Stimulated activated CD4-positive, alpha-beta T cell treated with anti-CD3 and anti-CD28 coated beads, Interleukin-15, amount 100 ng/mL, for 48 hours (primary cell): ENCODE measurements at places on chromosomes 3 and 15.
A peak's percentile ranks its signal among the peaks of the same experiment; 100 is the strongest.

GRCh38 chr3:126713199-126713598, 9.2 kb downstream of the CHCHD6 start:
- DNase-seq, result no peak

- no peak for DNase-seq
Measured at GRCh38 chr3:194739498-194740284, 54.0 kb downstream of the FAM43A start.

GRCh38 chr3:34157491-34157890, 359.1 kb downstream of the PDCD6IP start:
- DNase-seq, result no peak

GRCh38 chr15:60582370-60583036, 103.6 kb upstream of the ICE2 start:
- no peak for DNase-seq

- DNase-seq, result no peak
Measured at GRCh38 chr15:41024131-41024530, 70.9 kb downstream of the CHAC1 start.

- no peak for DNase-seq
Measured at GRCh38 chr3:59772416-59773408, 722.9 kb upstream of the CFAP20DC start.

DNA sequence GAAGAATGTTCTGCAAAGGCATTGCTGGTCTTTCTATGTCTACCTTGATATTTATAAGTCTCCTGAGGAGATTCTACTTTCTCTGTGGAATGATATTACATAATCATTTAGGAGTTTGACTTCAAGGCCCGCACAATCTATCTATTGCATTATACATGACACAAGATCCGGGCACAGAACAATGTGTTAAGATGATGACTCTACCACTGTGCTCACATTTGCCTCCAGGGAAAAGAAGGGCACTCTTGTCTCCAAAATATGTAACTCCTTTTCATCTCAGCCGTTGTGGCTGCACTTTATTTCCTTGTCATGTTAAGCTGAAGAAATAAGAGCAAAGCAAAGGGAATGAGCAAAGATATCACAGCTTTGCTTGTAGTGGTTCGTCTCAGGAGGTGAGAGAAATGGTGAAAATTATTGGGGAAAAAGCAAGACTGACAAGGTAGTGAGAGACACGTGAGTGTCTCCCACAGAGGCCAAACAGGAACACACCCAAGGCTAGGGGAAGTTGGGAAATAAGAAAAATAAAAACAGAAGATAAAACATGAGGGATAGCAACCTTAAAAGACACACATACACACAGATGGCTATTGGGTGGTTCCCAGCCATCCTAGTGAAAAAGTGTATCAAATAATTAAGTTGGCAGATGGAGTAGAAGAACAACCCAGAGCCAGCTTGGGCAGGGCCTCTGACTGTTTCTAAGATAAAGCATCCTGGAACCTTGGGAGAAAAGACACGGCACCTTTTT, 184.3 kb downstream of the P3H2 start:
- no peak for DNase-seq

DNA sequence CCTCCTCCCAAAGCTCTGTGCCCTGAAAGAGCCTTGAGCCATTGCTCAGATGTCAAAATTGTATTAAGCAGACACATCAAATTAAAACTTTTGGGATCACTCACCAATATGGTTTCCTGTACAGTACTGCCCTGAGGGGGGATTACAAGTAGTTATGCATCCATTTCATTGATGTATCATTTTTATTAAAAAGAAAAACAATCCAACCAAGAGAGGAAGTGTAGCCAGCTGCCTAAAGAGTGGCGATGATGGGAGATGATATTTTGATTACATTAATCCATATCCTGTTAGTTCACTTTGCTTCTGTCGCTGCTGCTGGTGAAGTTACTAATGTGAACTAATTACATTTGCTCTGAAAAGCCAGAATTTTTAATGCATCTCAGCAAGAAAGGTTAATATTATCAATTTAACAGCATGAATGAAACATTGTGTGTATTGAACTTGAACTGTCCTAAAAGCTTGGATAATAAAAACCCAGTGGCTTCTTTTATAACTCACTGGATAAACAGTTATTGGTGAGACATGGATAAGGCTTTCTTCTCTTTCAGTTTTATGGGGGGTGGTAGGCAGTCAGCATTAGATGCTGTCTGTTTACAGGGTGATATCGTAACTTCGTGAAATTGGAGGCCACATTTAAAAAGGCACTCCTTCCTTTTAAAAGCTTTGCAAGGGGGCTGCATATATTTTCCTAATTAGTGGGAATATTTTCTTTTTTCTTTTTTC, 87.7 kb downstream of the IGF1R start:
- no peak for DNase-seq

GRCh38 chr3:126134219-126134975, 46.0 kb downstream of the ALDH1L1 start:
- peak; percentile 10 for DNase-seq

GRCh38 chr3:27900316-27900715, 178.2 kb upstream of the EOMES start:
- DNase-seq, result no peak

DNA sequence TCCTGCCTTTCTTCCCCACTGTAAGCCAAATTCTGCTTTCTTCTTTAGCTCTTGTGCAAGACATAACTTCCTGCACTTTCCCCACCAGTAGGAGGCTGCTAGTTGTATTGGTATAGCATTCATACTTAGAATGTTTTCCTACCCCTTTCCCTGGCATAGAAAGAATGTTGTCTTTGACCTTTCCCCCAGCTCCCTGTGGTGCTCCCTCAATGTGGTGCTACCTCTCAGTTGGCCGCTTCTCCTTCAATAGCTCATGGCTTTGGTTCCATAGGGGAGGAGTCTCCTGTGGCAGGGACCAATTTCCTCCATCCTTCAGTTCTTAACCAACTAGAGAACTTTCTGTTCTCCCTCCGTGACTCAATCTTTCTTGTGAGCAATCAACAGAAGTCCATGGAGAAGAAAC, 67.5 kb upstream of the AKAP13 start:
- no peak for DNase-seq

DNA sequence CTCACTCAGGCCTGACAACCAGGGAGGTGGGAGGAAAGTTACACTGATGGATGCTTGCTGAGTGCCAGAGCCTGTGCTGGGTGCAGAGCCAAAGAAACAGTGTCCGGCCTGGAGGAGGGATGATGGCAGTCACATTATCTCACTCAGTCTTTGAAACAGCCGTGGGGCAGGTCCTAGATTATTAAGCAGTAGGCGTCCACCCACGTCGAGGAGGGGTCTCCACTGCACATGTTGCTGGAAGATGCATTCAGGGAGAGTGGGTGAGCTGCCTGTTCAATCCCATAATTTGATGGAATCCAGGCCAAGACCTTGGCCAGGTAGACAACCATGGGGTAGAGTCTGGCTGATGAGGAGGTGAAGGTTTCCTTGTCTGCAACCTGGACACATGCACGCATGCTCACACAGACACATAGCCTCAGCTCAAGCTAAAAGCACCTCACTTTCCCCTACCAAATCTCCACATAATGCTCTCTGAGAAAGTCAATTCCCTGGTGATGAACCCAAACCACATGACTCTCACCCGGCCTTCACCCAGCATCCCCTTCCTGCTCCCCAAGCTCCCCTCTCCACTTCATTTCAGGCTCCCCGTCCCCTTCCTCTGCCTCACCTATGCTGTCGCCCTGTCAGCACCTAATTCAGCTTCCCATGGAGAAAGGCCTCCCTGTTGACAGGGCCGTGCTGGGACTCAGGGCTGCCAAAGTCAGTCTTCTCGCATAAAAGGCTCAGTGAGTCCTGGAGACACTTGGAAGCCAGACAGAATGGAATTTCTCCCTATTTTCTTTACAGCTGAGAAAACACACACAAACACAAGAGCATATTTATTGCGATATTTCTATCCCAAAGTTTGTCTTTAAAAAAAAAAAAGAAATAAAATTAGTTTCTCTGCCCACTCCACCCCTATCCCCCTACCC, 29.8 kb downstream of the ACAN start:
- no peak for DNase-seq

DNA sequence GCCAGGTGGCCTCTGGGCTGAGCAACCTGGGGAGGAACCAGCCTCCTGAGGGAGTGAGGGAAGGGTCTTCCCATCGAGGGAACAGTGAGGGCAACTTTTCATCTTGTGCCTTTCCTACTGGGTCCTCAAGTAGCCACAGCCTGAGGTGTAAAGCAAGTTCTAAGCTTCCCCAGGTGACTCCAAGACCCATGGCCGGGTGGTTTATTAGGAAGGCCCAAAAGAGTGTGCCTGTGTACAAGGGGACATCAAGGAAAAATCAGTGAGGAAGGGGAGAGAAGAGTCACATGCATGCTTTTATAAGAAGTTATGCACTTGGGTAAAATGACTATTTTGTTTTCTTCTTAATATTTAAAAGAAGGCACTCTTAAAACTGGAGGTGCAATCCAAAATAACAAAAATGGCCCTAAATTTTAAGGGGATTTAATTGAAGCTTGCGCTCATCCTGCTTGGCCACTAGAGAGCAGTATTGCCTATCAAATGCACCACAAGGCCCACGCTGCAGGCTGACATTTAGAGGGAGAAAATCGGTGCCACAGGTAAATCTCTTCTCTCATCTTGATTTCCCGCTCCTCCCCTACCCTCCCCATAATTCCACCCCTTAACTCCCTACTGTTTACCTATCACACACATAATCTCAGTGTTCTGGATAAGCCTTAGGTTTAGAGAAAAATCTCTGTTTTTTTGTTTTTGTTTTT, 6.7 kb downstream of the NANOGP8 start:
- peak; percentile 14 for DNase-seq

- DNase-seq, result no peak
Measured at GRCh38 chr15:91348752-91349500, 248.9 kb downstream of the SV2B start.

DNA sequence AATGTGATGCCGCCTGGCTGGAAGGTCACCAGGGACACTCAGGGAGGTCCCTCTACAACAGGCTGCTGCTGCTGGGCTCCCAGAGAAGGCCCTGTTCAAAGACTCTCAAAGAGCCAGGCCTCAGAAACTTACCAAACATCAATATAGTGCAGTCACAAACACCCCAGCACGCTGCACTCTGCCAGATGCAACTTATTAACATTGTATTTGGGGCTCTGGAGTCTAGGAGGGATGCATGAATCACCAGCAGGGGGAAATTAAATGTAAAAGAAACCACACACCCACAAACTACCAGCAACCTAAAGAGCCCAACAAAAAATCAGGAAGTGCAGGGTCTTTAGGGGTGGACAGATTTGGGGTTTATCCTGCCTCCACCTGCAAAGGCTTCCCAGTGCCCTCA, 74.6 kb upstream of the SPATA12 start:
- DNase-seq, result no peak

DNA sequence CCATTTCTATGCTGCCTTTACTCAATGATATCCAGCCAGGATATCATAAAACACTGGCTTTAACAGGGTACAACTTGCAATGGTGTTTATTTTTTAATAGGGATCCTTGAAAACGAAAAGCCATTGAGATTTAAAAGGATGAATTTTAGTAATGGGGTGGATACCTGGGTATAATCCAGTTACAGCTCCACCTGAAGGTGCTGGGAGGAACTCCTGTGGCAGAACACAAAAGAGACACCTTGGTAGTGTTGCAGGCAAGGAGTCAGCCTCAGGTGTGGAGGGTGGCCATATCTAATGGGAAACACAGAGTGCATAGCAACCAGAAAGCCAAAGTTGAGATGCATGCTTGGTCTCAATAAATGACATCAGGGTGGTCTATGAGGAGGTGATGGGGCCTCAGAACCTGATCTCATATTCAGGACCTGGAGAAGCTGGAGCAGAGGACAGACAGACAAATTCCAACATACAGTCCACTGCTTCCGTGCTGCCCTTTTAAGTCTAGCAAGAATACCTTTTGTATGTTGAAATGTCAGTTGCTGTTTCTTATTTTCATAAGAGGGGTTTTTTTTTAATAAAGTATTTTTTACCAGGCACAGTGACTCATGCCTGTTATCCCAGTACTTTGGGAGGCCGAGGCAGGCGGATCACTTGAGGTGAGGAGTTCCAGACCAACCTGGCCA, 12.0 kb upstream of the PAQR9 start:
- no peak for DNase-seq

- no peak for DNase-seq
Measured at GRCh38 chr3:184135911-184136260, 728 bp downstream of the EIF2B5 start.

DNA sequence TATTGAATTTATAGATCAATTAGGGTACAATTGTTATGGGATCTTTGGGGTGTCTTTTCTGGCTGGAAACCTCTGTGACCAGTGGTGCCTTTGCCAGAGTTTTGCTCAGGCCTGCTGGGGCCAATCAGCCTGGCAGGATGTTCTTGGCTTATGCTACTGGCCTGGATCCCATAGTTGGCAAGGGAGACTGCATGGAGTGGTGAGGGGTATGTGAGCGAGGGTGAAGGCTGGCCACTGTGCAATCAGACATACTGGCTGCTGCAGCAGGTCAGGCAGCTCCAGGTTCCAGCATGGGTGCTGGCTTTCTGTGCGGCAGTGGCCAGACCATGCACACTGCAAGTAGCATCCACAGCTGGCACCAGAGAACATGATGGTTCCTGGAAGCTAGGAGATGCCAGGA, 1053.2 kb upstream of the GBE1 start:
- DNase-seq, result no peak

- DNase-seq, result no peak
Measured at GRCh38 chr15:33310481-33311311, at the start of gene RYR3. Gene RYR3 (plus strand): TSS chr15:33310967. CDS start chr15:33311046, 79 bp downstream.

DNA sequence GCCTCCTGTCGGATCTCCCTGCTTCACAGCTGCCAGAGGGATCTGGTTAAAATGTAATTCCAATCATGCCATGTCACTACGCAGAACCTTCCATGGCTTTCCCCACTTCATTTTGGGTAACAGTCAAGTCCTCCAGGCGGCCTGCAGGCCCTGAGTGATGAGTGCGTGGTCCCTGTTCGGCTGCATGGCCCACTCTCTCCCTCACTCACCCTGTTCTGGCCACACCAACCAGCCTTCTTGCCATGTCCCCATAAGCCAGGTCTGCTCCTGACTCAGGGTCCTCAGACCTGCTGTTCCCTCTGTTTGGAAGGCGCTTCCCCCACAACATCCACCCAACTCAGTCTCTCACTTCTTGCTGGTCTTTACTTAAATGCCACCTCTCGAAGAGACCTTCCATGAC, 41.6 kb upstream of the LINGO1 start:
- no peak for DNase-seq

- DNase-seq, result no peak
Measured at GRCh38 chr3:13064964-13065363, 8.3 kb downstream of the IQSEC1 start.

DNA sequence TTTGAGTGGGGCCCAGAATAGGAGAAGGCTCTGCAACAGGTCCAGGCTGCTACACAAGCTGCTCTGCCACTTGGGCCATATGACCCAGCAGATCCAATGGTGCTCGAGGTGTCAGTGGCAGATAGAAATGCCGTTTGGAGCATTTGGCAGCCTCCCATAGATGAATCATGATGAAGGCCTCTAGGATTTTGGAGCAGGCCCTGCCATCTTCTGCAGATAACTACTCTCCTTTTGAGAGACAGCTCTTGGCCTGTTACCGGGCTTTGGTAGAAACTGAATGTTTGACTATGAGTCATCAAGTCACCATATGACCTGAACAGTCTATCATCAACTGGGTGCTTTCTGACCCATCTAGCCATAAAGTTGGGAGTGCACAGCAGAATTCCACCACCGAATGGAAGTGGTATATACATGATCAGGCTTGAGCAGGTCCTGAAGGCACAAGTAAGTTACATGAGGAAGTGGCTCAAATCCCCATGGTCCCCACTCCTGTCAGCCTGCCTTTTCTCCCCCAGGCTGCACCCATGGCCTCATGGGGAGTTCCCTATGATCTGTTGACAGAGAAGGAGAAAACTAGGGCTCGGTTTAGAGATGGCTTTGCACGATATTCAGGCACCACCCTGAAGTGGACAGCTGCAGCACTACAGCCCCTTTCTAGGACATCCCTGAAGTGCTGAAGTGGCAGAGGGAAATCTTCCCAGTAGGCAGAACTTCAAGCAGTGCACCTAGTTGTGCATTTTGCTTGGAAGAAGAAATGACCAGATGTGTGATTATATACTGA, 971.4 kb downstream of the MCTP2 start:
- DNase-seq, result no peak
